ENCODE measurements at places on chromosomes 4 and X.

GRCh38 chr4:7286798-7287197 lies 94.5 kb downstream of the SORCS2 start:
- DNase-seq: no peak
- no peak overlapping the region for H3K27ac ChIP-seq
- H3K4me3 ChIP-seq: no peak overlapping the region
- H3K36me3 ChIP-seq: no peaks in the 10 kb centered on the region
- H3K4me1 ChIP-seq: no peaks in the 10 kb centered on the region
- H3K27me3 ChIP-seq: peaks cover 3% of the 10 kb centered on the region

DNA sequence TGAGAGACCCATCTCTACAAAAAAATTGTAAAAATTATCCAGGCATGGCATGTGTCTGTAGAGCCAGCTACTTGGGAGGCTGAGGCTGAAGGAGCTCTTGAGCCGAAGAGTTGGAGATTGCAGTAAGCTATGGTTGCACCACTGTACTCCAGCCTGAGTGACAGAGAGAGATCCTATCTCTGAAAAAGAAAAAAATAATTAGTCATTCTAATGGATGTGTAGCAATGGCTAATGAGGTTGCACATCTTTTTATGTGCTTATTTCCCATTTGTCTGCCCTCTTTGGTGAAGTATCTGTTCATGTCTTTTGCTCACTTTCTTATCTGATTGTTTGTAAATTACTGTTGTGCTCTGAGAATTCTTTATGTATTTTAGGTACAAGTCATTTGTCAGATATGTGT lies 19.0 kb upstream of the MAML3 start:
- H3K27ac ChIP-seq: no peak overlapping the region
- H3K27me3 ChIP-seq: peaks cover 8% of the 10 kb centered on the region
- no peak for DNase-seq
- no peak overlapping the region for H3K4me3 ChIP-seq
- peaks cover 5% of the 10 kb centered on the region for H3K4me1 ChIP-seq

DNA sequence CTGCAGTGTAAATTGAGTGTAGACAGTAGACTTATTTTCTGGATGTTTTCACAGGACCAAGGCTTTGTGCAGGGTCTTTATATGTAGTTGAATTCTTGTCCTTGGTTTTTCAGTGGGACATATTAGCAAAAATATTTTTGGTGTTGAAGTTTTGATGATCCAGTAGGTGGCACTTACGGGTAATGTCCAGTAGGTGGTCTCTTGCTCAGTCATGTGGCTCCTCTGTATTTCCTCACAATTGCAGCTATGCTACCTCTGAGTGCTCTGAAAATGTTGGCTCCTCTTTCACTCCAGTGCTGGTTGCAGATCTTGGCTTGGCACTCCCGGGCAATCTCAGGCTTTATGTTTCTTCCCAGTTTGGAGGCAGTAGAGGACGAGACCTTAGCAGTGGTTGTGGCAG lies 419.8 kb upstream of the AMOT start:
- H3K27me3 ChIP-seq: no peaks in the 10 kb centered on the region
- DNase-seq: no peak
- no peak overlapping the region for H3K27ac ChIP-seq
- no peaks in the 10 kb centered on the region for H3K36me3 ChIP-seq

DNA sequence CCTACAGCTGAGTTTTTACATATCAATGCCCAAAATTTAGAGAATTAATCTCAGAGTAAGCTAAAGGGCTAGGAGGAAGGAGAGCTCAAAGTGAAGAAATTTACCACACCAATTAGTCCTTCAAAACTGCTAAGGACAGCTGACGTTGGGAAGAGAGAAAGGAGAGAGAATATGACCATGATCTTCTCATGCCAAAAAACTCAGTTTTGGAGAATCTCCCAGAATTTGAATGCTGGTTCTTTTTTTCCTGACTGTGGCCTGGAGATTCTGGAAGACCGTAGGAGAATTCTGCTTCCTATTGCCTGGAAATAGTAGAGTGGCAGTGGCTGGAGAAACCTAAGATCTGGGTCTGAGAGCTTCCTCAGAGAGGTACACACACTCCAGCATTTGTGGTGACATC lies 834.4 kb upstream of the SLIT2 start:
- no peaks in the 10 kb centered on the region for H3K27me3 ChIP-seq
- DNase-seq: no peak
- H3K27ac ChIP-seq: no peak overlapping the region
- no peak overlapping the region for H3K4me3 ChIP-seq

- H3K36me3 ChIP-seq: peaks cover 41% of the 10 kb centered on the region
- H3K4me3 ChIP-seq: no peak overlapping the region
- H3K27me3 ChIP-seq: no peaks in the 10 kb centered on the region
- no peak overlapping the region for H3K27ac ChIP-seq
- H3K4me1 ChIP-seq: peaks cover 43% of the 10 kb centered on the region
- DNase-seq: no peak
These were observed 61.3 kb downstream of the ANTXR2 start for GRCh38 chr4:80011636-80012236.

GRCh38 chrX:97102938-97103337 lies 219.2 kb downstream of the RPA4 start:
- no peak overlapping the region for H3K4me3 ChIP-seq
- no peaks in the 10 kb centered on the region for H3K27me3 ChIP-seq
- H3K36me3 ChIP-seq: peaks cover 3% of the 10 kb centered on the region
- H3K4me1 ChIP-seq: no peaks in the 10 kb centered on the region

- H3K36me3 ChIP-seq: peaks cover under 1% of the 10 kb centered on the region
- no peak overlapping the region for H3K4me3 ChIP-seq
- DNase-seq: no peak
- H3K27ac ChIP-seq: no peak overlapping the region
- H3K27me3 ChIP-seq: no peaks in the 10 kb centered on the region
These were observed 4.3 kb upstream of the WDR13 start for GRCh38 chrX:48592971-48593370.

DNA sequence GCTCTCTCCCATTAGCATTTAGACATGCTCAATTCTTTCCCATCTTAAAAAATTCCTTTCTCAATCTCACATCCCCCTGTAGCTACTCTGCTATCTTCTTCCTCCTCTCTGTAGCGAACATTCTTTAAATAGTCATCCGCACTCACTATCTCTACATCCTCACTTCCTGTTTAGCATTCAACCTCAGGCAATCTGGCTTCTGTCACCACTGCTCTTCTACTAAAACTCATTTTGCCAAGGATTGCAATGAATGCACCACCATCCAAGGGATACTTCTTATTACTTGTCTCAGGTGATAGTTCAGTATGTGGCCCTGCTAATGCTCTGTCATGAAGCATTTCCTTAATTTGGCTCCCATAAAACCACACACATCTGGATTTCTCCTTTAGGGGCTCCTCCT lies 10.9 kb upstream of the TET2 start:
- H3K36me3 ChIP-seq: no peaks in the 10 kb centered on the region
- no peaks in the 10 kb centered on the region for H3K4me1 ChIP-seq
- DNase-seq: no peak
- no peak overlapping the region for H3K4me3 ChIP-seq

DNA sequence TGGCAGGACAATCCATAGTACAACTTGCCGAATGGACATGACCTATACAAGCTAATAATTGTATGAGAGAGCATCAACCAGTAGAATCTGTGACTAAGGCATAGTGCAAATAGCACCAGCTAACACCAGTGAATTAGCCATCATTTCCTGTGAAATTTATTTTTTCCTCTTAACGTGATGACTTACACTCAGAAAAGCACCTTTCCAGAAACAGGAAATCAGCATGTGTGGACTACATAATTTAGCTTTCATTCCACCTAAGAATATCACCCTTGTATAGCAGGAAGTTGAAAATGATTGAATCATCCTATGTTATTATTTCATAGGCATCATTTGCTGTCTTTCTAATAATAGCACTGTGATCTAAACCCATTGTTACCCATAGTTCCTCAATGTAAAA lies 1393.4 kb upstream of the PCDH7 start:
- no peak overlapping the region for H3K27ac ChIP-seq
- H3K36me3 ChIP-seq: no peaks in the 10 kb centered on the region
- DNase-seq: no peak
- no peaks in the 10 kb centered on the region for H3K27me3 ChIP-seq
- H3K4me3 ChIP-seq: no peak overlapping the region
- no peaks in the 10 kb centered on the region for H3K4me1 ChIP-seq

DNA sequence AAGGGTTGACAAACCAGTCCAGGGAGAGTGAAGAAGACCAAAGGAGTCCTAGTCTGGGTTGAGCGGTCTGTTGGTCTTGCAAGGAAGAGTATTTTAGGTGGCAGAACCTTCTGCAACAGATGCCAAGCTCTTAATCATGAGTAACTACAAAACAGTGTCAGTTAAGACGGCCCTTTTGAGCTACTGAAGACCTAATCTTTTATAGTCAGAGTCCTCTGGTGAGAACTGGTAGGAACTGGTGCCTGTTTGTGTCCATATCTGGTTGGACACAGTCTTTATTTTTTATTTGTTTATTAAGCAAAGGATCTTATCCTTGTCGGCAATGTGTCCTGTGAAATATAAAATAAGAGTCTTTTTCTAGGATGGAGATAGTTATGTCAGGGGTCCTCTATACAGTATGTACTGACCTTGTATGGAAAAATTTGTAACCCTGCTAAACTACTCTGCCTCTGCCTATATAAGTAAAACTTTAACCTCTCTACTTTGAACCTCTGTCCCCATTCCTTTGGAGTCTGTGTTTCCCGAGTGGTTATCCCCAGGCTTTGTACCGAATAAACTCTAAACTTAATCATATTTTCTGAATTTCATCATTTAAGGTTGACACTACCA lies 47.1 kb downstream of the FAM13A start:
- H3K4me1 ChIP-seq: no peaks in the 10 kb centered on the region
- H3K27me3 ChIP-seq: peaks cover 3% of the 10 kb centered on the region
- H3K27ac ChIP-seq: no peak overlapping the region
- H3K36me3 ChIP-seq: no peaks in the 10 kb centered on the region

- H3K27ac ChIP-seq: no peak overlapping the region
- H3K36me3 ChIP-seq: peaks cover 19% of the 10 kb centered on the region
- H3K4me3 ChIP-seq: peak overlapping the region; percentile 34
- peaks cover 80% of the 10 kb centered on the region for H3K27me3 ChIP-seq
These were observed 1.4 kb downstream of the NKX6-1 start for GRCh38 chr4:84497504-84498202.

GRCh38 chr4:124191329-124191728 lies 521.2 kb downstream of the ANKRD50 start:
- H3K36me3 ChIP-seq: no peaks in the 10 kb centered on the region
- no peaks in the 10 kb centered on the region for H3K4me1 ChIP-seq
- no peak for DNase-seq
- no peaks in the 10 kb centered on the region for H3K27me3 ChIP-seq
- H3K27ac ChIP-seq: no peak overlapping the region

DNA sequence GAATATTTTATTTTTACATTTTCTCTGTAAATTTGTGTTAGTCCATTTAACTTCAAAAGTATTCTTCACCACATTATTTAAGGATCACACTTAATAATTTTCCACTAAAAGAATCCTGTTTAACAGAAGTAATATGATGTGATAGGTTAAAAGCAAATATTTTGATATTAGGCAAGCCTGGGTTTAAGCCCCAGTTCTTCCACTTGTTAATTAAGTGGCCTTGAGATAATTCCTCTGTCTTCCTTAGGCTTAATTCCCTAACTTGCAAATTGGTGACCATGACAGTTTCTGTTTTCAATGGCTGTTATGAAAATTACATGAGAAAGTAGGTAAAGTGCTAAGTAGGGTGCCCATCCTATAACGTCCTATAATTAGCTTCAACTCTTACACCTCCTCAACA lies 129.9 kb upstream of the ATOH1 start:
- H3K27me3 ChIP-seq: no peaks in the 10 kb centered on the region
- H3K4me1 ChIP-seq: no peaks in the 10 kb centered on the region
- no peak overlapping the region for H3K4me3 ChIP-seq
- no peak overlapping the region for H3K27ac ChIP-seq
- DNase-seq: no peak

GRCh38 chr4:101670370-101670769 lies 120.2 kb upstream of the BANK1 start:
- no peaks in the 10 kb centered on the region for H3K4me1 ChIP-seq
- DNase-seq: no peak
- H3K27me3 ChIP-seq: no peaks in the 10 kb centered on the region

DNA sequence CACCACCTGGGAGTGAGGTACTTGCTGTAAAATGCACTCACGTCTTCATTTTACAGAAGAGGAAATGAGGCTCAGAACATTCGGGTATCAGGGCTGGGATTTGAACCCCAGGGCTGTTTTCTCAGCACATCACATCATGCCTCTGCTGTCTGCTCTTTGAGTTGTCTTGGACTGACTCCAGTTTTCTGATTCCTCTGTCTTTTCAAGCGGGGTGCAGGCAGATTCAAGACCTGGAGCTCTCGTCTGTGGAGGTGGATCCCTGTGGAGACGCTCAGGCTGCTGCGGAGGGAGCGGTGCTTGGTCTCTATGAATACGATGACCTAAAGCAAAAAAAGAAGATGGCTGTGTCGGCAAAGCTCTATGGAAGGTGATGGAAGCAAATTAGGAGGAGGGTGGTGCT lies 6.3 kb downstream of the LAP3 start:
- H3K4me3 ChIP-seq: no peak overlapping the region
- no peak overlapping the region for H3K27ac ChIP-seq
- no peak for DNase-seq
- peaks cover 37% of the 10 kb centered on the region for H3K4me1 ChIP-seq
- H3K36me3 ChIP-seq: peaks cover 83% of the 10 kb centered on the region

DNA sequence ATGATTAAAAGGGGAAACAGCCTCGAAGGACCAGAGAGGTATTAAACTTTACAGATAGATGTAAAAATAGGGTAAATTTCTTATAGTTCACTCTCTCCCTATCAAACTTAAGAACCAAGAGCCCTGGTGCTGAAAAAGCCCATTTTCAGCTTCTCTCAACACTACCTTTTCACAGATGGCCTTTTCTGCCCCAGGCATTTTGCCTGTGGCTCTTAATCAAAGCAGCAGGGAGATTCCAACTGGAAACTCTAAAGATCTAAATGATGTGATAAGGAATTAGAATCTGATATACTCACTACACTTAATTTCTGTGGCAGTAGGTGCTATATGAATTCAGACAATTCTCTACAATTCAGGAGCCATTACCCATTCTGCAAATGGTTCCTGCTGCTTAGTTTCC lies 60.0 kb downstream of the AMMECR1 start:
- peaks cover 6% of the 10 kb centered on the region for H3K36me3 ChIP-seq
- H3K27ac ChIP-seq: no peak overlapping the region
- H3K27me3 ChIP-seq: no peaks in the 10 kb centered on the region
- H3K4me3 ChIP-seq: no peak overlapping the region
- DNase-seq: no peak

GRCh38 chr4:16416601-16417000 lies 190.3 kb upstream of the TAPT1 start:
- no peaks in the 10 kb centered on the region for H3K27me3 ChIP-seq
- H3K4me1 ChIP-seq: no peaks in the 10 kb centered on the region
- no peak overlapping the region for H3K27ac ChIP-seq
- H3K36me3 ChIP-seq: no peaks in the 10 kb centered on the region

Data from activated CD8-positive, alpha-beta T cell treated with anti-CD3 and anti-CD28 coated beads, Interleukin-2, amount 10 ng/mL, durations not matched to agents 7 days and 5 days (primary cell).